ENCODE measurements at places on chromosomes 16 and 17. TPM values are rescaled to one million over a fixed set of nuclear protein-coding genes. Genes with fewer than 3 reads are reported as not detected.

The IRF8 gene
- 13.2 TPM for total RNA-seq

The ALDH3A1 gene
- total RNA-seq = not detected

The SYCE1L gene
- total RNA-seq = 18.8 TPM

The VEZF1 gene
- 41.6 TPM for total RNA-seq

The HES7 gene
- 0.53 TPM for total RNA-seq

The ABCC6 gene
- not detected for total RNA-seq

The MAF gene
- total RNA-seq = 36.0 TPM

The TMEM238L gene
- total RNA-seq = not detected

The CRYBA1 gene
- total RNA-seq = not detected

The PROCA1 gene
- total RNA-seq = 4.1 TPM

The UBTF gene
- total RNA-seq = 158 TPM

The CDH3 gene
- total RNA-seq = 0.22 TPM

The KLHL10 gene
- total RNA-seq = not detected

The TAT gene
- not detected for total RNA-seq

The SLC25A10 gene
- 4.6 TPM for total RNA-seq

The TEX19 gene
- total RNA-seq = not detected

The CFAP52 gene
- not detected for total RNA-seq

The MFSD6L gene
- 0.22 TPM for total RNA-seq

The NPIPA7 gene
- total RNA-seq = 6.3 TPM

The SLC16A5 gene
- total RNA-seq = 9.2 TPM

The C17orf78 gene
- not detected for total RNA-seq

The RHBDL3 gene
- total RNA-seq = 0.08 TPM

The ZNF385C gene
- not detected for total RNA-seq

The SLC5A10 gene
- total RNA-seq = not detected

The CACNG3 gene
- total RNA-seq = not detected

The PRAC1 gene
- total RNA-seq = not detected

The CCNF gene
- total RNA-seq = 0.81 TPM

The SSTR5 gene
- not detected for total RNA-seq

The KRT33B gene
- not detected for total RNA-seq

The ITGA2B gene
- total RNA-seq = 0.87 TPM

The SGCA gene
- not detected for total RNA-seq

The SMIM36 gene
- not detected for total RNA-seq

The HAGHL gene
- 9.2 TPM for total RNA-seq

The PPL gene
- total RNA-seq = not detected

The MYH8 gene
- total RNA-seq = not detected

The CCL3 gene
- 1.0 TPM for total RNA-seq

The FBXL16 gene
- total RNA-seq = 11.0 TPM

The ASPHD1 gene
- total RNA-seq = not detected

The NUDT7 gene
- 0.93 TPM for total RNA-seq

The AURKB gene
- 0.56 TPM for total RNA-seq

The CCDC200 gene
- 0.47 TPM for total RNA-seq

The TBC1D3B gene
- total RNA-seq = 1.6 TPM

The WFDC1 gene
- total RNA-seq = not detected

The CTRL gene
- 19.5 TPM for total RNA-seq

The PRR15L gene
- total RNA-seq = not detected

The MEAK7 gene
- 1.9 TPM for total RNA-seq

The USP31 gene
- 1.7 TPM for total RNA-seq

The TBL3 gene
- 12.7 TPM for total RNA-seq

The CDK10 gene
- total RNA-seq = 62.8 TPM

The SCN4A gene
- total RNA-seq = 0.03 TPM

The STX1B gene
- total RNA-seq = 2.9 TPM

The SIRT7 gene
- 57.5 TPM for total RNA-seq

The GUCY2D gene
- total RNA-seq = not detected

The GLTPD2 gene
- not detected for total RNA-seq

The ADORA2B gene
- total RNA-seq = not detected

The CCL17 gene
- not detected for total RNA-seq

The ARHGDIG gene
- total RNA-seq = 0.42 TPM

The TMEM235 gene
- total RNA-seq = not detected

The PLA2G10 gene
- total RNA-seq = not detected

The PRDM7 gene
- total RNA-seq = not detected

All from CD4-positive, alpha-beta T cell (primary cell).